Prostate gland (tissue), 2 donors: ENCODE measurements at places on chromosomes 5 and 9. TPM values are rescaled to one million over a fixed set of nuclear protein-coding genes. Genes with fewer than 3 reads are reported as not detected.

Gene CSNK1A1
- 269 TPM for total RNA-seq

Gene PCDHA8
- total RNA-seq: 0.36 TPM

GRCh38 chr5:142881076-142881783, 111.1 kb downstream of the ARHGAP26 start:
- H3K4me3 ChIP-seq: no peak overlapping the region
- H3K4me1 ChIP-seq: no peaks in the 10 kb centered on the region
- no peak overlapping the region for H3K27ac ChIP-seq
- DNase-seq: no peak
- H3K36me3 ChIP-seq: no peaks in the 10 kb centered on the region
- no peaks in the 10 kb centered on the region for H3K27me3 ChIP-seq

DNA sequence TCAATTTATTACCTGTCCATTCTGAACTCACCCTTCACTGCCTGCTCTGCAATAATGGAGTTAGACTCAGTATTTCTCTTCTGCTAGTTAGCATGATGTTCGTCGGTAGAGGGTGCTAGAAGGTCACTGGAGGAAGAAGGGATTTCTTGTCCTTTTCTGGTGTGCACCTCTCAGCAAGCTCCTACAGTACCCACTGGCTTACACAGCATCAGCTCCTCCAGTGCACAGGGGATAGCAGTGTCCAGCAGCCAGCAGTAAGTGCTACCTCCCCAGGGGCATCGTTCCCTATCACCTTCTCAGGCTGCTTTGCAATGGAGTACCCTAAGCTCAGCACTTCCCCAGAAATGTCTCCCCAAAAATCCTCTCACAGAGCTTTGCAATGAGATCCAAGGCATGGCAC, 45.9 kb upstream of the APC start:
- H3K4me3 ChIP-seq: no peak overlapping the region
- H3K27me3 ChIP-seq: no peaks in the 10 kb centered on the region
- H3K4me1 ChIP-seq: no peaks in the 10 kb centered on the region
- DNase-seq: no peak

DNA sequence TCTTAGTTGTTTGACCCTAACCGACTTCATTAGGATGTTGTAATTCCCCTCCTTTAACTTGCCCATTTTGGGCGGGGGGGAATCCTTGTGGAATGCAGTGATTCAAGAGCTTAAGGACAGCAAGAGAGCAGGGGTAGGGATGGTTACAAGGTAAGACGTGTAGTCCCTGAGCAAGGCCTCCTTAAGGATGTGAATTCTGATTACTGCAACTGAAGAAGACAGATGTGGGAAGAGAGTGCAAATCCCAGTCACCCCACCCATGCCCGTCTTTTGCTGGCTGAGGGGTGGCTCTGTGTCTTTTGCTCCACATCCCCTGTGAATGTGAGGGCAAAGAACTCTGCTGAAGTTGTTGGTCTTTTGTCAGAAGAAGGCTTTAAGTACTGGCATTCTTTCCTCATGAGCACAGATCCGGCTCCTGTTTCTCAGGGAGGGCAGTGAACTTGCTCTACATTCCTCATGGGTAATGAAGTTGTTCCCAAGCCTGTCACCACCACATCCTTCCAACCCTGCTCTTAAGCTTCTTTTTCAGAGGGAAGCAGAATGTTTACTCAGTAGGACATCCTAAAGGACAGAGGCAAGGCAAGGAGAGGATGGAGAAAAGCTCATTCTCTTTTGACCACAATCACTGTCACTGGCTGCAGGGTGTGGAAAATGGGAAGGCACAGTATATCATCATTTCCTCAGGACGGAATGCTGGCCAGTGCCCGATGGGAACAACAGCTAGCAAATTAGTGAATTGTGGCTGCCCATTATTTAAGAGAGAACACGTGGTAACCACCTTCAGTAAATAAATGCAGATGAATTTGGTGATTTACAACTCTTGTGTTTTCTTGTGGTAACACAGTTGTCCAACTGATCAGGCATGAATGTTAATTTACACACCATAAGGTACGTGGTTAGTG, 61.5 kb downstream of the RAI14 start:
- no peak for DNase-seq
- H3K27me3 ChIP-seq: no peaks in the 10 kb centered on the region
- no peak overlapping the region for H3K27ac ChIP-seq
- H3K4me1 ChIP-seq: no peaks in the 10 kb centered on the region

DNA sequence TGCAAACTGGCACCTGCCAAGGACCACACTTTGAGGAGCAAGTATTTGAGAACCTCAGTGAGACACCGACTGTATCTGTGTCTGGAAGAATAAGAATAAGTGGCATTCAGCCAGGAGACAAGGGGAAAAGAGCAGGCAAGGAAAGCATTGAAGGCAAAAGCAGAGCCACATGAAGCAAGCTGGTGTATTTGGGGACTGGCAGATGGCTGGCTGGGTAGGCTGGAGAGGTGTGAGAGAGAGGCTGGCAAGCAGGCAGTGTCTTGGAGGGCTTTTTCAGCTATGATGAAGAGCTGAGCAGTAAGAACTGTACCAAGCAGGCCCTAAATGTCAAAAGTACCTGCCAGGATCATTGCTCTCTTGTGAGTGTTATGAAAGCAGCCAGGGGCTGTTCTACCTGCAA, 14.1 kb upstream of the C5orf58 start:
- H3K4me1 ChIP-seq: no peaks in the 10 kb centered on the region
- DNase-seq: no peak
- no peak overlapping the region for H3K27ac ChIP-seq
- no peaks in the 10 kb centered on the region for H3K36me3 ChIP-seq

DNA sequence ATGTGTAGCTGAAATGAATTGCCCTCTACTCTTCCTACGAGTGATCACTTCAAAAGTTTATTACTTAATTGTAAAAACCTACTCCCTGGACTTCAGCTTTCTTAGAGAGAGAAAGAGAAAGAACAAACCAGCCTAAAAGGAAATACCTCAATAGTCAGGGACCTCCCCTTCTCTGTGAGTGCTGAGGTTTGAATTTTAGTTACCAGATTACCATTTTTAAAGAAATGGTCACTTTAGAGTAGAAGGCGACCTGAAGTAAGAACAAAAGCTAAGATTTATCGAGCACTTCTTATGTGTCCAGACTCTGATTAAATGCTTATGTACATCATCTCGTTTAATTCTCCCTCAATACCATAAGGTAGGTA, 11.3 kb downstream of the RAPGEF1 start:
- no peaks in the 10 kb centered on the region for H3K27me3 ChIP-seq
- peaks cover 6% of the 10 kb centered on the region for H3K4me1 ChIP-seq
- no peak for DNase-seq
- peak overlapping the region; percentile 7 for H3K27ac ChIP-seq
- H3K36me3 ChIP-seq: no peaks in the 10 kb centered on the region

DNA sequence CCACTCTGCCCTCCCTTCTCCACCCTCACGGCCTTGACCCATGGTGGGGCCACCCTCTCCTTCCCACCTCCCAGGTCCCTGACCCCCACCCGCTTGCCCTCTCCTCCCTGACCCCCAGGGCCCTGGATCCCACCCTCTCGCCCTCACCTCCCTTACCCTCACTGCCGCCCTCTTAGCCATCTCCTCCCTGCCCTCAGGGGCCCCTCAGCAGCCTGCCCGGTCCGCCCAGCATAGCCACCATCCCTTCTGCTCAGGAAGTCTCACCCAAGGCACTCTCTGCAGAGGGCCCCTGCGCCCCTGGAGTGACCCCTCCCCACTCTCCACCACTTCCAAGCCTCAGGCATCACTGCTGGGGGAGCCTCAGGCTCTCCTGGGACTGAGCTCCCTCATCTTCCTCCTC, 66.3 kb downstream of the MRPL36 start:
- no peak overlapping the region for H3K27ac ChIP-seq
- no peaks in the 10 kb centered on the region for H3K27me3 ChIP-seq
- DNase-seq: peak; percentile 1
- no peak overlapping the region for H3K4me3 ChIP-seq

DNA sequence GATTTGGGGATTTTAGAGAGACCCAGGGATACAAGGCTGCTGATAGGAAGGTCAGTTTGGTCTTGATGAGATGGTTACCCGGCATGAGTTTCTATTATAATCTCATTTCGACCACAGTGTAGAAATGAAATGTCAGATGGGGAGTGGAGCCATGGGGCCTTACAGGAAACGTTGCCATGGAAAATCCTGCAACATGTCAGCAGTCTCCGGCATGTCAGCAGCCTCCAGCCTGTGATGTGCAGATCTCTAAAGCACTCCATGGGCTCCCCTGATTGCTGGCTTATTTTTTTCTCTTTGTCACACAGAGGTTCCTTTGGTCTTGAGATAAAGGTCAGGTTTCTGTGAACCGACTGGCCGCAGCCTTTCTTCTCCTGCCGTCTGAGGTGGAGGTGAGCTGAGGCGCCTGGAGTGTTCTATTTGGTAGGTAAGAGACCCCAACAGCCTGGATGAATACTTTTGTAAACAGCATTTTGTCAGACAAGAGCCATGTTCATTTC, 208.7 kb upstream of the DAP start:
- H3K4me3 ChIP-seq: no peak overlapping the region
- no peak overlapping the region for H3K27ac ChIP-seq
- H3K36me3 ChIP-seq: no peaks in the 10 kb centered on the region

GRCh38 chr9:673966-674526, 167.5 kb upstream of the DMRT1 start:
- H3K27me3 ChIP-seq: no peaks in the 10 kb centered on the region
- H3K36me3 ChIP-seq: no peaks in the 10 kb centered on the region
- no peak overlapping the region for H3K4me3 ChIP-seq
- H3K4me1 ChIP-seq: no peaks in the 10 kb centered on the region
- no peak for DNase-seq
- peak overlapping the region; percentile 59 for H3K27ac ChIP-seq

Gene SCGB3A2
- not detected for total RNA-seq

DNA sequence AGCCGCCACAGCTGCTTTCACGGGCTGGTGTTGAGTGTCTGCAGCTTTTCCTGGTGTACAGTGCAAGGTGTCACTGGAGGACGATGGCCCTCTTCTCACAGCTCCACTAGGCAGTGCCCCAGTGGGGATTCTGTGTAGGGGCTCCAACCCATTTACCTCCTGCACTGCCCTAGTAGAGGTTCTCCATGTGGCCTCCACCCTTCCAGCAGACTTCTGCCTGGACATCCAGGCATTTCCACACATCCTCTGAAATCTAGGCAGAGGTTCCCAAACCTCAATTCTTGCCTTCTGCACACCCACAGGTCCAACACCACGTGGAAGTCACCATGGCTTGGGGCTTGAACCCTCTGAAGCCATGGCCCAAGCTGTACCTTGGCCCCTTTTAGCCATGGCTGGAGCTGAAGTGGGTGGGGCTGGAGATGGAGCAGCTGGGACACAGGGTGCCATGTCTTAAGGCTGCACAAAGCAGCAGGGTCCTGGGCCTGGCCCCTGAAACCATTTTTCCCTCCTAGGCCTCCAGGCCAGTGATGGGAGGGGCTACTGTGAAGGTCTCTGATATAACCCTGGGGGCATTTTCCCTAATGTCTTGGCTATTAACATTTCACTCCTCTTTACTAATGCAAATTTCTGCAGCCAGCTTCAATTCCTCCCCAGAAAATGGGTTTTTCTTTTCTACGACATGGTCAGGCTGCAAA, 82.0 kb downstream of the MLLT3 start:
- H3K27ac ChIP-seq: no peak overlapping the region
- H3K4me1 ChIP-seq: no peaks in the 10 kb centered on the region
- no peaks in the 10 kb centered on the region for H3K27me3 ChIP-seq
- no peak overlapping the region for H3K4me3 ChIP-seq

- no peak overlapping the region for H3K27ac ChIP-seq
- no peaks in the 10 kb centered on the region for H3K36me3 ChIP-seq
- no peak overlapping the region for H3K4me3 ChIP-seq
- H3K27me3 ChIP-seq: no peaks in the 10 kb centered on the region
These were observed 40.2 kb downstream of the MED10 start for GRCh38 chr5:6338135-6338534.

DNA sequence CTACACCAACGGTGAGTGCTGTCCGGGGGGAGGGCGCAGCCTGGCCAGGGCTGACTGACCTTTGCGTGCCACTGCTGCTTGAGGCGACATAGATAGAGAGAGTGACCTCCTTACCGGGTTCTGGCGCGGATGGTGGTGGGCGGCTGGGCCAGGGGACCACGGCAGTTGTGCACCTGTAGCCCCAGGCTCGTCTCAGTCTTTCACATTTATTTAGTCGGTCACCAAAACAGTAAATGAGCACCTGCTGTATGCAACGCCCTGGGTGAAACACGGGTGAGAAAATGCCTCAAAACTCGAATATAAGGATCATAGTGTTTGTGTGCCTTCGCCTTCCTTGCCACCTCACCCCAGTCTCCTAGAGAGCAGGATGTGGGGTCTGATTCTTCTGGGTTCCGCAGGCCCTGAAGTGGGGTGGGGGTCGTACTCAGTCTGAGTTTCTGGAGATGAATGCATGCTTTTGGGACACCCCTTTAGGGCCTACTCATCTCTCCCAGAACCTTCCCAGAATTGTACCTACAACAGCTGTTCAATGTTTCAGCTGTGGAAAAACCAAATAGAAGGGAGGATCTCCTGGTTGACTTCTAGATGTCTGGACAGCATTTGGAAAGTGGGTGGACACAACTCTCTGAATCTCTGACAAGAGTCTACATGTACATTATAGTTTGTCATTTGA, 714 bp downstream of the SEC24A start:
- peak overlapping the region; percentile 78 for H3K4me3 ChIP-seq
- H3K27ac ChIP-seq: peak overlapping the region; percentile 88
- no peaks in the 10 kb centered on the region for H3K36me3 ChIP-seq

DNA sequence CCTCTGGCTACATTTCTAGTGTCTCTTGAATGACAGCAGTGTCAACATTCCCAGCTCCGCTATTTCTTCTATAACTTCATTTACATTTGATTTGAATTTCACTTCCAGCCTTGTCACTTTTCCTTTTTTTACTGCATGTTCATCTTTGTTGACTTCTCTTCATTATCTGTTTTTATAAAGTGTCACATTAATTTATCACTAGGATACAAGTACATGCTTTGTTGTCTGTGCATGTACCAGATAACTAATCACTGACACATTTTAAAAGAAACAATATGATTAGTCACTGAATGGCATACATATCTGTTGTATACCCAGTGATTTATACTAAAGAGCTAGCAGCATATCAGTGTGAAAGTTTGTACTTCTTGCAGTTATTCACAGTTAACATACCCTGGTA, 29.1 kb downstream of the ARSK start:
- DNase-seq: no peak
- H3K27ac ChIP-seq: no peak overlapping the region
- no peaks in the 10 kb centered on the region for H3K36me3 ChIP-seq
- H3K27me3 ChIP-seq: no peaks in the 10 kb centered on the region
- H3K4me1 ChIP-seq: no peaks in the 10 kb centered on the region

DNA sequence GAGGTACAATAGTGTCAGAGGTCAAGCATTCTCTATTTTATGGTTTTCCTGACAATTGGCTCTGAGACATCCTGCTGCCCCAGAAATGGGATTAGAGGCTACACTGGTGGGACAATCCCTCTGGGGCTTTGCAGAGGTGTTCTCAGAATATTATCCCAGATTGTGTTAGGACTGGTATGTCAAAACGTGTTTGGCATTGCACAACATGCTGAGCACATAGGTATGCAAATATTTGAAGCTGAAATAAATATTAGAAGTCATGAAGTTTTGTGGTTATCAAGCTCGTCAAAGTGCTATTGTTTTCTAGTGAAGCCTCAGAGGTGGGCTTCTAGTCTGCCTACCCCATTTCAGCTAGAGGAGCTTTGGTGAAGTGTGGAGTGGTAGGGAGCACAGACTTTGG, 304.4 kb downstream of the MAN2A1 start:
- no peaks in the 10 kb centered on the region for H3K36me3 ChIP-seq
- H3K4me1 ChIP-seq: no peaks in the 10 kb centered on the region
- DNase-seq: no peak
- no peak overlapping the region for H3K27ac ChIP-seq
- H3K4me3 ChIP-seq: no peak overlapping the region
- H3K27me3 ChIP-seq: no peaks in the 10 kb centered on the region
